ENCODE measurements at places on chromosomes 3 and 15.

DNA sequence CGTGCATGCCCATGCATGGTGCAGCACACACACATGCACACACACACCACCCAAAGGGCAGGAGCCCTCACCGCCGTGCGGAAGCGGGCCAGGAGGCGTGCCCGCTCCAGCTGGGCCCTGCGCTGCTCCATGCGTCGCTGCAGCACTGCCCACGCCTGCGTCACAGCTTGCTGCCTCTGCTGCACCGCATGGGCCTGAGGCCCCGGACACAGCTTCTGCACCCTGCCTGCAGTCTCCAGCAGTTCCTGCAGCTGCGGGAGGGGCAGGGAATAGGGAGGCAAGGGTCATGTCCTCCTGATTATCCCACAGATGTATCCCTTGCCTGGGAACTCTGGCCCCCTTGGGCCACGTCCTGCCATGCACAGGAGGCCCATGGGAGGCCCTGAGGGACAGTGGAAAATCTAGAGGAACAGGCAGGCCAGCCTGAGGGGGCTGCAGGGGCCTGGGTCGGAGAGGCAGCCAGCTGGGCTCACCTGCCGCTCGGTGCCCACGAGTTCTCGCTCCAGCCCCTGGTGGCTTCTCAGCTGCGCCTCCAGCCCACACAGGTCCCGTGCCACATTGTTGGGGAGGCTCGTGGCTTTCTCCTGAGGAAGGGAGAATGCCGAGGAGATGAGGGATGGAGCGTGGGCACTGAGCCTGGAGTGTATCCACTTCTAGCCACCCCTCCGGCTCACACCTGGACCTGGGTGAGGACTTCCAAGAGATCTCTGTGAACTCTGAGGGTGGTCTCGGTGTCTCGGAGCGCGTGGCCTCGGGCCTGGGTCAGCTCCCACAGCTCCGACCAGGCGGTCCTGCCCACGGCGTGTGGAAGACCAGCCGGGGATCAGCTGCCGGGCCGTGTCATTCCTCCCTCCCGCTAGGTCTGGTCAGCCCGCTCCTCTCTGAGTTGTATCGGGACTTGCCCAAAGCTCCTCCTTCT is 23.8 kb downstream of the SPTBN5 start:
- no peak for DNase-seq

DNA sequence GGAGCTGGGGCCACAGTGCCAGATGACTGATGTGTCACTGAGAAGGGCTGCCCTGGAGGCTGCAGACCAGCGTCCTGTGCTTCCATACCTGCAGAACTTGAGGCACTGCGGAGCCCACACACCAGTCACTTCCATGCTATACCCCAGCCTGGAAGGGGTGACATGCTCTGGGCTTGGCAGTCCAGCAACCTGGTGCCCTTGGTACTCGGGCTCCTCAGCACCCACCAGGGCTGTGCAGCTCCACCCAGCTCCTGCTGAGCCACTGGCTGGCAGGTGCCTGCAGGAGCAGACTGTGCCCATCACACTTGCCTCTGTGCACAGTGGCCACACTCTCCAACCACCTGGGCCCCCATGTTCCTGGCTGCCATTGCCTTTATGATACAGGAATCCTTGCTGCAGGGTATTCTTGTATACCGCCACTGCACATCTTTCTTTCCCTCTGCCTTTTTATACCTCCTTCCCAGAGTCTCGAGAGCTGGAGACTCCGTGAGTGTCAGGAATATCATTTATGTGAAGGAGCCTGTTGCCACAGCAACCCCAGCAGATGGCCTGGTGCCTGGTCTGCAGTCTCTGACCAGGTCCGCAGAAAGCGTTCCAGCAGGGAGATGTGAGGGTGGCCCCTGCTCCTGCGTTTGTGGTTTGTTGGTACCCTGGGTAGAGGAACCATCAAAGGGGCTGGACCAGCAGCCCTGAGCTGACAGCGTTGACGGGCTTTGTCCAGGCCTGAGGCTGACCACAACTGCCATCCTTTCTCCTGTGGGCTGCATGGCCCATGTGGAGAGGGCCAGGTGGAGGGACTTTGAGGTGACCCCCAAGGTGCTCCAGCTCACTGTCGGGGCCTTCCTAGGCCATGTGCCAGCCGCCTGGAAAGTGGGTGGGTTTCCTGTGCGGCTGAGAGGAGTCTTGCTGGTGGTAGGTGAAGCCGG is 93.4 kb upstream of the PLXNA1 start:
- no peak for DNase-seq

DNA sequence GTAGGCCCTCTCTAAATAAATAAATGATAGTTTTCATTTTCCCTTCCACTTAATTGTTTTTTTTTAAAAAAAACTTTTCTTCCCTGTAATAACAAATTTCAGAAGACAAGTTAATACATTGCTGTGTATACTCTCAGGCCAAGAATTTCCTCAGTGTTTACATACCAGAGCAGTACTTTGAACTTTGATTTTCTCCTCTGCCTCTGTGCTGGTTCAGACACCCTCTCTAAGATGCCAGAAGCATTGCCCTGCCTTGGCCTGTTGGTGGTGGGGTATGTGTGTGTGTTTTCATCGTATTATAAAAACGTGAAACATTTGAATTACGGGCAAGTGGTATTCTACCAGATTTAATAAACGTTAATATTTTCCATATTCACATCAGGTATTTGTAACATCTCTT is 70.1 kb downstream of the SMAD3 start:
- DNase-seq = no peak

DNA sequence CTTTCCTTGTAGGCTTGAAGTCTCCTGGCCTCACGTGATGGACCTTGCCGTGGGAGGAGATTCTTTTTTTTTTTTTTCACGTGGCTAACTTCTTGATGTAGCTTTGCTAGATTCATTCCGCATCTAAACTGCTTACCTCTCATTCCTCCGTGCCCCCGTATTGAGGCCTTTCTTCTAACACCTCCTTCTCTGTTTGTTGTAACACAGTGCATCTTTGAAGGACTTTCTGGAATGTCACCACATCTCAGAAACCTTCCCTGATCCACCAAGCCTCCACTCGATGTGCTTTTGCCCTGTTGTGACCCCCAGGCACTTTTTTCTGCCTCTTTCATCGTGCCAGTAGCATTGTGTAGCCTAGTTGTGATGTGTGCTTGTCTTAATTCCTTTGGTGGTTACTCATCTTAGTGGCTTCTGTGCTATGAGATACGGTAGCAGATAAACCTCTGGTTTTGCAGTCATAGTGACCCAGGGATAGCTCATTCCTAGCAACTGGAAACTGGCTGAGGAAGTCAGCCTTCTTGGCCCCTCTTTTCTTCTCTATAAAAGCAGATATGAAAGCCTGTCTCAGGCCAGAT is 1.6 kb upstream of the BNC1 start:
- no peak for DNase-seq

DNA sequence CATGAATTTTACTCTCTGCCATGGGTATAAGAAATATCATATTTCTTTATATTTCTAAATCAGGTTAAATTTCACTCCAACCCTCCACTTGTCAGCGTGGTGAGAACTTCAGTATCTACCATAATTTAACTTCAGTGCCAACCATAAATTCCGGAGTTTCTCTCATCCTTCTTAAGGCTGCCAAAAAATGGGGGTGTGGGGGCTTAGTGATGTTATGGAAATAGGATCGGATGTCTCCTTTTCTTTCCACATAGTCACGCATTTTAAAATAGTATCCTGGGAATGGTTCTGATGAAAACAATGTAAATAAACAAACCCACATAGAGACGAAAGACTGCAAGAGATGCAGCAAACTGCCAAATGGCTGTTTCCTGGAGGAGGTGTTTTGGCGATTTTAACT is 12.9 kb upstream of the FAM3D start:
- no peak for DNase-seq

- DNase-seq = no peak
Measured at GRCh38 chr15:48413304-48413703, 82.1 kb downstream of the DUT start.

DNA sequence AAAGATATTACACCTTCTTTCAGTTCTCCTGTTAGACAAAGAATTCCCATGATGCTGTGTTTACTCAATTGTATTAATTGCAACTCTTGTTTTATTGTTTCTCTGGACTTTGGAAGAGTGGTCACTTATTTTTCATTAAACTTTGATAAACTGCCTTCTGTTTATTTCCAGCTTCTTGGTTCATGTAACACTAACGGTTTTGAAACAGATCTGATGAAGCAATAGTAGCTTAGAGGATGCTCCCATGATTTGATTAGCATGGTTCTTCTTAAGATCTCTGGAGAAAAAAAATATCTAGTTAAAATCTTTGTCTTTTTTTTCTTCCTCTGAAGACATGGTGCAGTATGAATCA is 90.1 kb downstream of the FNDC3B start:
- no peak for DNase-seq

- DNase-seq = no peak
Measured at GRCh38 chr15:29003191-29003839, 117.5 kb downstream of the APBA2 start.

- peak; percentile 21 for DNase-seq
Measured at GRCh38 chr3:129507181-129507831, 21.1 kb upstream of the RHO start.

- DNase-seq = no peak
Measured at GRCh38 chr3:65284961-65285360, 597.2 kb upstream of the ADAMTS9 start.

DNA sequence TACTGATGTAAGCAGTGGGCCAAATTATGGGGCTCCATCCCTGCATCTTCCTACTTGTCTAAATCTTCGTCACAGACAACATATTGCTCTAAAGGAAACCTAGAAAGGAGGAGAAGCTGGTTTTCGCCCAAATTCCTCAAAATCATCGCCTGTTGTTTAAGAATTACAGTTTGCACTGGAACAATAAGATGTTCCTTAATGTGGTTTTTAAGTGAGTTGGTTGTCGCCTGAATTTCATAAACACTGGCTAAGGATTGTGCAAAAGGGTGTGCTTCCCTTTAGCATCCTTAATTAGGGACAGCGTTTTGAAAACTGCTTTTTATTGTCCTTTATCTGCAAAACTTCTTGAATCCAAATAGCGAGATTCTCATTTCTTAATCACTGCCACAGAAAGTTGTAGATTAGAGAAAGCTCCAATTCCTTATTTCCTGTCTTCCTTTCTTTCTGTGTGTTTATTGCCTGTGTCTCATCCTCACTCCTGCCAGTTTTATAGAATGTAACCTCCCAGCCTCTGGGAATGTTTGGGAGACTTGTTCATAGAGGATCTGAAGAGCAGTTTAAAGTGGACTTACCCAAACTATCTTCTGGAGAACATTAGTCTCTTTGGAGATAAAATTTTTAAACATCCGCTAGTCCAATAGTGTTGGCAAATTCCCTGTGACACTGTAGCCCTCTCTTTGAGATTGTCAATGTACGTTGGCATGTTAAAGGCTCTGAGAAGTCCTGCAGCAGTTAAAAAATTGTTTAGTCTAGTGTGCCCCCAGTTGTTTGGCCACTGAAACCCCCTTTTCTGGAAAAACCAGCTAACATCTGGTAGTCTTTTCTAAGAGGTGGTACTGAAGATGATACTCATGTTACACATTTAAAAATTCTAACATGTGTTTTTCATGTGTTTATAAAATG is 50.4 kb downstream of the FLNB start:
- DNase-seq = no peak

DNA sequence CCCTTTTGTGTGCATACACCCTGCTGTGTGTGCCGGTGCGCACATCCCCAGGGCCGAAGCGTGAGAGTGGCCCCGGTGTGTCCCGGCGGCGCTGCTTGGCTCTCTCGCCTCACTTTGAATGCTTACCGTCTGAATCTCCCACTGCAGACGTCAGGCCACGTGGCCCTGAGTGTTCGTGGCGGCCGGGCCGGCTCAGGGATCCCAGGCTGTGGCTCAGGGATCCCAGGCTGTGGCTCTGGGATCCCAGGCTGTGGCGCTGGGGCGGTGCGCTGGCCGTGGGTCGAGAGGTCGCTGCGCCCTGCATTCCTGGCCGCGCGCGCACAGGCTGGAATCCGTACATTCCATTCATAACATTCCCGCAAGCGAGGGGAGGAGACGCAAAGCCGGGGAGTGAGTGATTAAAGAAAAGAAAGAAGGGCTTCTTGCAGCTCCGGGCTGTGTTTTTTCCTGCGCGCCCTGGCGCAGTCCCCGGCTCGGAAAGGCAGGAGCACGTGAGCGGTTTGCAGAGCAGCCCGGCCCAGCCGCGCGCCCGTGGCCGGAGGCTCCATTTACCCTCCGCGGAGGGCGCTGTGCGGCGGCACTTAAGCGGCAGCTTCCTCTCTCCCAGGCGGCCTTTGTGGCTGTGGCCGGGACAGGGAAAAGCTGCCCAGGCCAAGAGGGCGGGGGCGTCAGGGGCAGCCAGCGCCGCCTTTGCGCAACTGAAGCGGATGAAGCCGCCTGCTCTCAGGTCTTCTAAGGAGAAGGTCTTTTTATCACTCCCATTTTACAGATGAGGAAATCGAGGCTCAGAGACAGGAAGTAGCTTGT is 87.0 kb upstream of the ALDH1L1 start:
- DNase-seq = peak; percentile 36

DNA sequence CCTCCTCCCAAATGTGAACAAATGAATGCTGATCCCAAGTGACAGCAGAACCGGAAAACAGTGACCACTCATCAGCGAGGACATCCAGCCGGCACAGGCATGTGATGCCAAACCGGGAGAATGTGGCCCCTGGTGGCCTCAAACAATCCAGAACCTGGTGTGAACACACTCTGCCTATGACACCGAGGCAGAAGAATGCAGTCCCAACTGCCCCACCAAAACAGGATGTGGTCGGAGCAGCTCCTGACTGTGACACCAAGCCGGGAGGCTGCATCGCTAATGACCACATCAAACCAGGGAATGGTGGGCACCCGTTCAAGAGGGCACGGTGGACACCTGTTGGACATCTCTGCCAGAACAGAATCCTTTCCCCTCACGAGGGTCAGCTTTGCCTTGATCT is 15.4 kb downstream of the SCN5A start:
- no peak for DNase-seq

DNA sequence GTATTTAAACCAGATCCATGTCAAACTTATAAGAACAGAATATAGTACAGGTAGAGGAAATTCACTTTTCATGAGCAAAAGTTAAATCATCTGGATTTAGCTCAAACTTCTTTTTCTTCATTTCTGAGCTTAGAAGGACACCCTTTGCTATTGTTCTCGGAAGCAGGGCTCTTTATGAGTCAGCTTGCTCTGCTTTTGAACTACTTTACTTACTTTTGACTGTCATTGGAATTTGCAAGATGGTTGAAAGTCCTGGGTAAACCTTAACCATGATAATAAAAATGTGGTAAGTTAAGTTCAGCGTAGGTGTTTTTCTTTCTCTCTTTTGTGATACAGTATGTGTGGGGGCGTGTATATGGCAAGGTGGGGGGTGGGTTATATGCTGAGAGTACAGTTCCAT is 312.7 kb upstream of the DPH6 start:
- no peak for DNase-seq

DNA sequence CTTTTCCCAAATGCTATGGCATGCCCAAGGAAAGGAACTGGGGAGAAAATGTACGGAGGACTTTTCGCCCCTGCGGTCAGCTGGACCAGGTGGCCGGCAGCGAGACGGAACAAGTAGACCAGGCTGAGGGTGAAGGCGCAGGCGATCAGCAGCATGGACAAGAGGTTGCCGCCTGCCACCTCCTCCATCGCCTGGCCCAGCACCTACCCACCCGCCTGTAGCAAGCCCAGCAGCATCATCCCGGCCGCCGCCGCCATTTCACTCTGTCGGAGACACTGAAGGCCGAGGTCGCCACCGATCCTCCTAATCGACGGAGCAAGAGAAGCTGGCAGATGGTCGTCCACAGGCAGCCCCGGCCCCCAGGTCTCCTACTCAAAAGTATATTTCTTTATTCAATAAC is 1046.3 kb upstream of the GBE1 start:
- DNase-seq = no peak

All from substantia nigra (tissue), 51 donors.